ENCODE measurements at places on chromosomes 2 and 18.

GRCh38 chr2:68980956-68981355 lies 6.5 kb downstream of the GKN1 start:
- peak; percentile 55 for DNase-seq

DNA sequence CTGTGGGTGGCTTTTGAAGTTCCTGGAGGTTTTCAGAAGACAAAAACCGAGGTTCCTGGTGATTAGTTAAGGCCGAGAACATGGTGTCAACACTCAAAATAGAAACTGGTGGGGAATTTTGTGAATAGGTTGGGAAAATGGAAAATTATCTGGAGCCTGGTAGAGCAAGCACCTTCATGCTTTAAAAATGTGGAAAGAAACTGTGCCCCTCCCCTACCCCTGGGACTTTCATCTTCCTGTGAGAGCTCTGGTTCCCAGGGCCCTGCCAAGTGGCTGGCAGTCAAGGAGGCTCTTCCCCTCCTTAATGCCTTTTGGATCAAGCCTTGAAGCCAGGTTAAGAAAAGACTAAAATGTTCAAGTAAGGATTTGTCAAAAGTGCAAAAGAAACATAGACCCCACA lies 1.9 kb upstream of the CRACDL start:
- DNase-seq: peak; percentile 17

- DNase-seq: no peak
Observed at GRCh38 chr2:88738271-88738670, 46.8 kb downstream of the RPIA start.

DNA sequence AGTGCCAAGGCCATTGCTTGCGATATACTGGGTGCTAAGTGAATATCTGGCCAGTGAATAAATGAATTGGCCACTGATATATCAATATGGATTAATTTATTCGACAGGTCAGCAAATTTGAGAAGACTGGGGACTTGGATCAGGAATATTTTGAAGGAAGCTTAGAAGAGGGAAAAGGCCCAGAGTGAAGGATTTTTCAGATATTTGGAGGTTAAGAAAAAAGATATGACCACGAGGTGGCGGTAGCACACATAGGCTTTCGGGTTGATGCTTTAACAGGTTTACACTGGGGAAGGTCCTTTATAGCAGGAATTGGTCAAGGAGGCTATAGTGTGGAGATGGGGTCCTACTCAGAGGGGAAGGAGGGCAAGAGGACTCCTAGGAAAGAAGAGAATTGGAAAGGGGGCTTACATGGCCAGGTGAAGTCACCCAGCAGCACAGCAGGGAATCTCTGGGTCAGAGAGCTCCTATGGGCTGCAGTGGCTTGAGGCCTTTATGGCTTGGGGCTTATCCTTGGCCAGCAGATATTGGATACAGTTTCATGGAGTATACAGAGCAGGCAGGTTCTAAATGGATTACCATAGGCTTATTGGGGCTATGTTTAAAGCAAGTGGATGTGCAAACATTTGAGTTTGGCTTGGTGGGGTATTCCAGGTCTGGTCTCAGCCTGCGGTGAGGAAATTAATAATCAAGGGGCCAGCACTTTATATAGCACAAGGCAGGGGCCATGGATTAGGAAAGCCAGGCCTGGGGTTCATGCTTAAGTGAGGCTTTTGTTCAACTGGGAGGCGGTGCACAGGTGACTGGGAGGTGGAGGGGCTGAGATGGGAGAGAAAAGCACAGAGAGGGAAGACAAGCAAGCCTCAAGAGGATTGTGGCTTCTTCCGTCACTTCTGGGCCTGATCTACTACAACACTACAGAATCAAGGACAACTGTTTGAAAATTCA lies 9.7 kb downstream of the IL1RN start:
- DNase-seq: no peak

- DNase-seq: no peak
Observed at GRCh38 chr2:166784296-166784946, 103.9 kb upstream of the XIRP2 start.

DNA sequence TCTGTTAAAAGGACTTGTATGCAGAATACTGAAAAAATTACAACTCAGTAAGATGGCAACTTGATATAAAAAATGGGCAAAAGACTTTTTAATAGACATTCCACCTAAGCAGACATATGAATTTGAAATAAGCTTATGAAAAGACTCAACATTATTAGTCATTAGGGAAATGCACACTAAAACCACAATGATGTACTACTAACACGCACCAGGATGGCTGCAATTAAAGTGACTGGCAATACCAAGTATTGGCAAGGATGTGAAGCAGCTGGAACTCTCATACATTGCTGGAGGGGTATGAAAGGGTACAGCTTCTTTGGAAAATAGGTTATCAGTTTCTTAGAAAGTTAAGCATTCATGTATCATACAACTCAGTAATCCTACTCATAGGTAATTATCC lies 3.2 kb upstream of the ENOSF1 start:
- DNase-seq: peak; percentile 83

DNA sequence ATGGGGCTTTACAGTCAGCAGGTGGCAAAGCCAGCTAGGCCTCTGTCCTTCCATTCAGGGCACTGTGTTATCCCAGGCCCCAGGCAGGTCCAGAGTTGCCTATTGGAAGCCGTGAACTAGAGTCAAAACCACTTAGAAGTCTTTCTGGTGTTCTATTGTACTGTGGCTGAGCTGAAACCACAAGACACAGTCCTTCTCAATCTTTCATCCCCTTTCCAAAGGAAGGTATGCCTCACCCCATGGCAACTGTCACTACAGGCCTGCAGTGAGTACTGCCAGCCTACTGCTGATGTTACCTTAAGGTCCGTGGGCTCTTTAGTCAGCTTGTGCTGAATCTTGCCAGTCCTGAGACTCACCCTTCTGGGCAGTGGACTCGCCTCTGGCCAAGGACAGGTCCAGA lies 181.6 kb downstream of the GULP1 start:
- DNase-seq: peak; percentile 65
